Stimulated activated CD4-positive, alpha-beta T cell treated with anti-CD3 and anti-CD28 coated beads, Interleukin-1b, Interleukin-23, amount 100 ng/mL, for 48 hours (primary cell): ENCODE measurements at places on chromosomes 7 and 10.

DNA sequence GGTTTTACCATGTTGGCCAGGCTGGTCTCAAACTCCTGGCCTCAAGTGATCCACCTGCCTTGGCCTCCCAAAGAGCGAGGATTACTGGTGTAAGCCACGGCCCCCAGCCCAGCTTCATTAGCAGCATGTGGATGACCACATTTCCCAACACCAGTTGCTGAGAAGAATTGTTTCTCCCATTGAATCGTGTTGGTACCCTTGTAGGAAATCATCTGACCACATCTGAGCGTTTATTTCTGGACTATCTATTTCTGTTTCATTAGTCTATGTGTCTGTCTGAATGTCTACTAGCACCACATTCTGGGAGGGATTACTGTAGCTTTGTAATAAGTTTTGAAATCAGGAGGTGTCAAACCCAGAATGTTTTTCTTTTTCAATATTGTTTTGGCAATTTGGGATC is 89.6 kb downstream of the LCOR start:
- no peak for DNase-seq

DNA sequence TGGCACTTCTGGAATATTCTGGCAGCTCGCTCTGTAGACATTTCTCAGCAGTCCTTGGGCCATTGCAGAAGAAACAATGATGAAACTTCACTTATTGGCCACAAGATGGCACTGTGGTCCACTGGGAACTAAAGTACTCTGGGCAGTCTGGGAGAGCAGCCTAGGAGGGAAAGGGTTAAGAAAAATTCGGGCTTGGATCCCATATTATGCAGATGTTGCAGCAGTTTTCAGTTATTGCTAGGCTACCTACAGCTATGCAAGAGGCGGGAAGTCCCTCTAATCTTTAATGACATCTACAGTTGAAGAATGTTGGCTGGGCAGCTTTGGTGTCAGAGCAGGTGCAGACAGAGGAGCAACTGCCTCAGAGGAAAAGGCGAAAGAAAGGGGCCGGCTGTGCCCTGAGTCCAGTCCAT is 201.7 kb upstream of the PRSS58 start:
- DNase-seq = peak; percentile 18

DNA sequence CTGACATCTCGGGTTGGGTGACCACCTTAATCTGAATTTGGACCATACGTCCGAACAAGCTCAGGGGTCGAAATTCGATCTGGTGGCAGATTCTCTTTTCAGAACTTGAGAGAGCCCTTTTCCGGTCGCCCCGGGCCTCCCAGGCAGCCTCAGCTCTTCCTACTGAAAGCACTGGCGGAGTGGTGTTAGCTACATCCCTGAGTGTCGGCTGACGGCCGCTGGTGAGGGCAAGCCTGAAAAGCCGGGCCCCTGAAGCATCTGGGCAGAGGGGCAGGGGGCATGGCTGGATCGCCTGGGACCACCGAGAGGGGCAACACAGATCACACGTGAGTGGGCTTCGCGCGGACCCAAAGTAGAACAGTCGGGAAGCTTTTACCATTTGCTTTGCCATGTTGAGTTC is 116.1 kb downstream of the SMURF1 start:
- DNase-seq = no peak

- DNase-seq = no peak
Observed at GRCh38 chr7:1544178-1544895, 11.7 kb downstream of the TMEM184A start.

DNA sequence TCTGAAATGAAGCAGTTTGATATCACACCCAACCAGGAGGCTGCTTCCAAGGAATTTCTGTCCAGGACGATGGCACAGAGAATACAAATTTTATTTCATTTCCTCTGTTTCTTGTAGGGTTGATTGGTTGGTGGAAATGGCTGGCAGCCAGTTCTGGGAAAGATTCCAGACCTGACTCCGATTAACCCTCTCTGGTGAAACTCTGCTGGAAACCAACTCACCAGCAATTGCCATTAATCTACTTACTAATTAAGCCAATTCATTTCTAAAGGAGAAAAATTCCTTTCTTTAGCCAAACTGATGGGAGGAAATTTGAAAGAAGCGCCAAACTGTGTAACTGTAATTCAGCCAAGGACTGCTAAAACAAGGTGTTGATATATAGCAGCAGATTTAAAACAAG is 10.7 kb downstream of the PTF1A start:
- DNase-seq = no peak

DNA sequence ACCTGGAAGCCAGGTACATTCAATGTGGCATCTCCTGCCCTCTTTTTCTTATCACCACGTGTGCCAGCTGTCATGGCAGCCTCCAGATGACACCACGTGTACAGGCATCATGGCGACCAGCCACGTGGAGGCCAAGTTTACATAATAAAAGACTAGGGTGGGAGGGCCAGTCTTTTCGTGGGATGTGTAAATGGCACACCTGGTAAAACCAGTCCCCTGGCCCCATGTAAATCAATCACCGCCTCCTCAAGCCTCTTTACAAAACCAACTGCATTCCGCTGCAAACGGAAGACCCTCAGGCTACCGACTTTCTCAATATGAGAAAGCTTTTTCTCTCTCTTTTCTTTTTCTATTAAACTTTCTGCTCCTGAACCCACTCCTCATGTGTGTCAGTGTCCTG is 65.1 kb upstream of the PHF14 start:
- DNase-seq = no peak

- DNase-seq = no peak
Observed at GRCh38 chr7:23247046-23247602, 549 bp downstream of the GPNMB start.

- DNase-seq = no peak
Observed at GRCh38 chr7:123028339-123028738, 32.8 kb upstream of the TAS2R16 start.

GRCh38 chr7:151339651-151340382 is 1.8 kb upstream of the NUB1 start:
- no peak for DNase-seq

GRCh38 chr10:24209946-24210491 is 1.1 kb downstream of the KIAA1217 start:
- peak; percentile 72 for DNase-seq

GRCh38 chr7:1855725-1856160 is 185.7 kb downstream of the ELFN1 start:
- DNase-seq = no peak

DNA sequence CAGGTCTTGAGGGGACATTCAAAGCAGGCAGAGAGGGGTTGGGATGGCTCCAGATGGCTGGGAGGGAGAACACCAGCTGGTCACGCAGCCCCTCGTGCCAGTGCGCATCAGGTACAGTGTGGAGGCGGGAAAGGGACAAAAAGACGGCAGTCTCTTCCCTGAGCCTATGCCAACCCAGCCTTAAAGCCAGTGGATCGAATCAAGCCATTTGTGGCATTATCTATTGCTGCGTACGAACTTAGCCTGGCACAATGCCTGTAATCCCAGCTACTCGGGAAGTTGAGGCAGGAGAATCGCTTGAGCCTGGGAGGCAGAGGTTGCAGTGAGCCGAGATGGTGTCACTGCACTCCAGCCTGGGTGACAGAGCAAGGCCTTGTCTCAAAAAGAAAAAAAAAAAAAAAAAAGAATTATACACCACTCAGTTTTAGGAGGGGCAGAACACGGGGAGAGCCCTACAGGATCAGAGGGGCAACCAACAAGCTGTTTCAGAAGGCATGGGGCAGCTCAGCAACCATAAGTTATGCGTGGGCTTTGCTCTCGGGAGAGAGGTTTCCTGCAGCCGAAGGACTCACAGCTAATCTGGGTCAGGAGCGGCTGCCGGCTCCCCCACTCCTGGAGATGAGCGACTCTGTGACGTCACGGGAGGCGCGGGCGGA is 356 bp upstream of the NDUFB2 start:
- DNase-seq = peak; percentile 94

- no peak for DNase-seq
Observed at GRCh38 chr7:147279514-147279913, 1162.9 kb downstream of the CNTNAP2 start.

GRCh38 chr7:137209151-137209817 is 134.2 kb downstream of the PTN start:
- DNase-seq = no peak

- no peak for DNase-seq
Observed at GRCh38 chr10:6514844-6515780, 65.0 kb downstream of the PRKCQ start.

GRCh38 chr7:105877736-105878135 is 1.3 kb upstream of the ATXN7L1 start:
- no peak for DNase-seq

DNA sequence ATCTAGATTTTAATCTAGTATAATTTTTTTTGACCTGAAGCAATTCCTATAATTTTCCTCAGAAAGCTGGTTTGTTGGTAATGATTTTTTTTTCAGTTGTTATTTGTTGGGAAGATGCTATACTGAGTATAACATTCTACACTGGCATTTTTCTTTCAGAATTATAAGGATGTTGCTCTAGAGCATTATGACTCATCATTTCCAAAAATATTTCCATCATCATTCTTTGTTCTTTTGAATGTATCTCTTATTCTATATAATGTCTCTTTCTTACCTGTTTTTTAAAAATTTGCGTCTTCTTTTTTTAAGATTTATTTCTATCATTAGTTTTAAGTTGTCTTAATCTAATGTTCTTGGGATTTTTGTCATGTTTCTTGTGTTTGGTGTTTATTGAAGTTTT is 356.5 kb upstream of the KCND2 start:
- DNase-seq = no peak

GRCh38 chr10:132784866-132785722 is 853 bp downstream of the NKX6-2 start:
- no peak for DNase-seq

DNA sequence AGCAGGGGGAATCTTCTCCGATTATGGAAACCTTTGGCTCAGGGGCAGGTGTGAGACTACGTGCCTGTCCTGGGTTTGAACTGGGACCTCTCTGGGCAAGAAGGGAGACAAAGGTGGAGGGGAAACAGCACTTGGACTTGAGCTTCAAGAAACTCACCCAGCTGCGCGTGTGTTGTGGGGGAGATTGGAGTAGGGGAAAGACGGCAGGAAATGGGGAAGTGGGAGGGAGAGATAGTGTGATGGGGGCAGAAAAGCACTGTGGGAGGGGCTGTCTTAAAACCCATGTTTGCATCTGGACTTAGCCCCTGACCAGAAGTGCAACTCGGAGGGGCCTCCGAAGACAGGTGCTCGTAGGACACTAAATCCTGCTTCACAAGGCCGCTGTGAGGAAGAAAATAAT is 107.0 kb downstream of the HIP1 start:
- no peak for DNase-seq

GRCh38 chr10:6279540-6280267 is 77.0 kb downstream of the PFKFB3 start:
- DNase-seq = no peak

- DNase-seq = no peak
Observed at GRCh38 chr7:363626-364025, 73.7 kb downstream of the FOXL3 start.

DNA sequence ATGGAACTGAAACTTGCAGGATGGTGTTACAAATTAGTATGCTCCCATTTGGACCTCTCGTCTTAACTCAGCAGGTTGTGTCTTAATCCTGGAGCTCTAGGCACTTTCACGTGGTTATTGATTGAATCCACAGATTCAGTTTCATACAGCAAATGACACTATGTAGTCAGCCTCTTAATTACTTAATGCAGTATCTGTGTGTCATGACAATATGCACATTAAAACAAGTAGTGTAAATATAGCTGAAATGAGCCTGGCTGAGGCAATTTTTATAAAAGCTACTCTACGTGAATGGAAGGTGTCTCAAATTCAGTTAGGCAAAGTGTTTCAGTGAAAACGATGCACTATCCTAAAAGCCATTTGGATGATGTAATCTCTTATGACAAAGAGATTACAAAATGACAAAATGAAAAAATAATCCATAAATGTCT is 86.8 kb downstream of the CD36 start:
- no peak for DNase-seq

GRCh38 chr10:58026036-58026435 is 241.7 kb downstream of the IPMK start:
- DNase-seq = no peak

DNA sequence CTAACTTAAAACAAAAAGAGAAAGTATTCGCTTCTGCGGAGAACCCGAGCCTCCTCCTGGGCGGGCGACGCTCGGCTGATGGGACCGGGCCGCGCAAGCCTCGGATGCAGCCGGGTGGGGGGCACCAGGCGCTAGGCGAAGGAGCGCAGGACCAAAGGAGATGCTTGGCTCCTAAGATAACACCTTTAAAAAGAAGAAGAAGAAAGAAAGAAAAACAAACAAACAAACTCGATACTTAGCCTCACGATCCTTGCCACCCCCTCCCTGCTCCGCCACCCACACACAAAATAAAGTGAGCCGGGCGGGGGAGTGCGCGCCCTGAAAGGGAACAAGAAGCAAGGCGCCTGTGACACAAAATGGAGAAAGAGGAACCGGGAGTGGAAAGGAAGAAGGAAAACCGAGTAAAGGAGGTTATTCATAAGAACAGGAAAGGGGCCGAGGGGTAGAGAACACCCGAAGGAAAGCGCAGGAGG is 34.0 kb upstream of the EBLN1 start:
- DNase-seq = peak; percentile 66

GRCh38 chr7:87156709-87157108 is 4.5 kb downstream of the DMTF1 start:
- no peak for DNase-seq

GRCh38 chr7:6654842-6655610 is 17.9 kb downstream of the ZNF316 start:
- no peak for DNase-seq

GRCh38 chr7:24752073-24752800 is 5.0 kb downstream of the GSDME start:
- no peak for DNase-seq

GRCh38 chr10:7533657-7534479 is 123.0 kb upstream of the SFMBT2 start:
- DNase-seq = no peak

- DNase-seq = no peak
Observed at GRCh38 chr10:94423627-94424026, 21.3 kb downstream of the TBC1D12 start.

DNA sequence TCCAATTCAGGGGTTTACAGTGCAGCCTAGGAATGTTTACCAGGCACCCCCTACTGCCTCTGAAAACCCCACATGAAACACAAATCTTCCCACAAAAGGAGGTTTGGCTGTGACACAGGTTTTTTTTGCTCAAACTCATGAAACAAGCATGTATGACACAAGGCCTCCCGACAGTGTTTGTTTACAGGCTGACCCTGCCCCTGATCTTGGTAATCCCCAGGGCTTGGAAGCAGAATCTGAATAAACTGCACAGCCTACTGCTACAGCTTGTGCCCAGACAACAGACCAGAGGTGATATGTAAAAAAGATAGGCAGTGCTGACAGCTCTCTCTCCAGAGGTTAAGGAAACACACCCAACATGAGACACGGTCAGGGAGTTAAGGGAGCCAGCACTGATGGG is 184.2 kb downstream of the KMT2E start:
- no peak for DNase-seq

DNA sequence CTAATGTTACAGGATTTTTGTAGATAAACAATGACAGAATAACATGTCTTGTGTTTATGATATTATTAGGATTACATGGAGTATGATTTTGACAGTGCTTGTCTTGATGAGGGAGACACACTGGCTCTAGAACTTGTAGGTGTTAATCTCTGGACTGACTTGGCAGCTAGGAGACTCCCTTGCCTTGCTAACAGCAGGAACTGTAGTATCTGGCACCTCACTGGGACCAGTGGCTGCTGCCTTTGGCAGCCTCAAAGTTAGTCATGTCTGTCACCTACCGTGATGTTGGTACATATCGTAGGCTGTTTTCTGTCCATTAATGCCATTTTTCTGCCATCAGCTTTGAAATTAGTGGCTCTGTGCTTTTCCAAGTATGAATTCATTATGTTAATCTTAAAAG is 261.5 kb downstream of the CDK14 start:
- no peak for DNase-seq

GRCh38 chr10:2791774-2792443 is 275.4 kb upstream of the PFKP start:
- peak; percentile 12 for DNase-seq

- DNase-seq = no peak
Observed at GRCh38 chr10:19908991-19909696, 92.9 kb downstream of the PLXDC2 start.
